ENCODE measurements at places on chromosomes 1 and 21.
A peak's percentile ranks its signal among the peaks of the same experiment; 100 is the strongest.

DNA sequence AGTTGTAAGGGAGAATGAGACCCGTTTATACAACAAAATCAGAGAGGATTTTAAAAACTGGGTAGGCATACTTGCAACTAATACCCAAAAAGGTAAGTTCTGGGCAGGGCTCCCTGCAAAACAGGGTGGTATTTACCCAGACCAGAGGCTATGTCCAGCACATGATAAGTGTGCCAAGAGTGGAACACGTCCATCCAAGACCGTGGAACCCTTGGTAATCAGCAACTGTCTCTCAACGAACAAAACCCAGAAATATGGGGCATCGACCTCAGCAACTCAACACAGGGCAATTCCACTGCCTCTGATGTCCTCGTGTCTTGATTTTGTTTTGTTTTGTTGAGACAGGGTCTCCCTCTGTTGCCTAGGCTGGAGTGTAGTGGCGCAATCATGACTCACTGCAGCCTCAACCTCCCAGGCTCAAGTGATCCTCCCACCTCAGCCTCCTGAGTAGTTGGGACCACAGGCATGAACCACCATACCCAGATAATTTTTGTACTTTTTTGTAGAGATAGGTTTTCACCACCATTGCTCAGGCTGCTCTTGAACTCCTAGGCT lies 26.7 kb upstream of the MX1 start:
- DNase-seq, result no peak

GRCh38 chr1:18234790-18235242 lies 127.2 kb downstream of the IGSF21 start:
- peak; percentile 1 for DNase-seq

DNA sequence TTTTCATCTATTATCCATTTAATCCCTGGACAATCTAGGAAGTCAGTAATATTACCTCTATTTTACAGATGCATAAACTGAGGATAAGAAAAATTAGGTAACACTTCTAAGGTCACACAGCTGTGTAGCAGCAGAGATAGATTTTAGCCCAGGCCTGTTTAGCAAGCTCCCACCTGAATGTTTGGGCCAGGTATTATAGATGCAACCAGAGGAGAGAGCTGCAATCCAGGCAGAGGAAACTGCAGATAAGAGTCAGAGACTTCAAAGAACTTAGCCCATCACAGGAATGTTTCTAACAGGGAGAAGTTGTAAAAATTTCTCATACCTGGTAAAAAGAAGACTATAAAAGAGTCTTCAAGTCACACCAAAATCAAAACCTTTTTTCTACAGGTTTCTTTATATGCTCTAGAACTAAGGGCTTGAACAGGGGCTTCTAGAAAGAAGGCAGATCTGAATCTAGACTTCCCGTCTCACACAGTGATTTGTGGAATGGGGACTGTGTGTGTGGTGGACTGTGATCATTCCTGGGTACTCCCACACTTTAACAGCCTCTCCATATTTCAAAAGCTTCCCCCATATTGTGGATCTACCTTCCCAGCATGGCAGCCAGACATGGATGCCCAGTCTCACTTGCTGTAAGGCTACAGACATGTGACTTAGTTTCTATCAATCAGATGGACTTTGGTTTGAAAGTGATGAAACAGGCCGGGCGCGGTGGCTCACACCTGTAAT lies 128.7 kb downstream of the TLR5 start:
- no peak for DNase-seq

DNA sequence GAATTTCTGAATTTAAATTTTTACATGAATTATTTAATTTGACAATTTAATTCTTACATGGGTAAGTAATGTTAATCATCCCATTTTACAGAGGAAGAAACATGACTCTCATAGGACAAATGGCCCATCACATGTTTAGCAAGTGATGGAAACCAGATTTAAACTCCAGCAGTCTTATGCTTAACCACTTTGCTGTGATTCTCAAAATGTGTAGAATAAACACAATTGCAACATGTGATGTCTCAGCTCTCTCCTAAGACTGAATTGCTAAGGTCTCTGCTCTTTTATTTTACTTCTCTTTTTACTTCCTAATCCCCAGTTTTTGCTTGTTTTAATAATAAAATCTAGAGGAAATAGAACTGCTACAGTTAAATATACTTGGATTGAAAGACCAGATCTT lies 42.8 kb downstream of the HS2ST1 start:
- DNase-seq, result no peak

GRCh38 chr21:44994047-44994694 lies 54.3 kb downstream of the SLX9 start:
- DNase-seq, result no peak

All from CD4-positive, alpha-beta T cell treated with Interferon alpha-2 for 1 hour (primary cell).